Stimulated activated CD4-positive, alpha-beta T cell treated with anti-CD3 and anti-CD28 coated beads, TNF-alpha, amount 100 ng/mL, for 4 hours (primary cell): ENCODE measurements at places on chromosomes 16 and 17.
A peak's percentile ranks its signal among the peaks of the same experiment; 100 is the strongest.

- no peak for DNase-seq
Observed at GRCh38 chr16:82232806-82233205, 62.8 kb upstream of the MPHOSPH6 start.

- no peak for DNase-seq
Observed at GRCh38 chr17:79795795-79796443, 958 bp downstream of the CBX8 start.

DNA sequence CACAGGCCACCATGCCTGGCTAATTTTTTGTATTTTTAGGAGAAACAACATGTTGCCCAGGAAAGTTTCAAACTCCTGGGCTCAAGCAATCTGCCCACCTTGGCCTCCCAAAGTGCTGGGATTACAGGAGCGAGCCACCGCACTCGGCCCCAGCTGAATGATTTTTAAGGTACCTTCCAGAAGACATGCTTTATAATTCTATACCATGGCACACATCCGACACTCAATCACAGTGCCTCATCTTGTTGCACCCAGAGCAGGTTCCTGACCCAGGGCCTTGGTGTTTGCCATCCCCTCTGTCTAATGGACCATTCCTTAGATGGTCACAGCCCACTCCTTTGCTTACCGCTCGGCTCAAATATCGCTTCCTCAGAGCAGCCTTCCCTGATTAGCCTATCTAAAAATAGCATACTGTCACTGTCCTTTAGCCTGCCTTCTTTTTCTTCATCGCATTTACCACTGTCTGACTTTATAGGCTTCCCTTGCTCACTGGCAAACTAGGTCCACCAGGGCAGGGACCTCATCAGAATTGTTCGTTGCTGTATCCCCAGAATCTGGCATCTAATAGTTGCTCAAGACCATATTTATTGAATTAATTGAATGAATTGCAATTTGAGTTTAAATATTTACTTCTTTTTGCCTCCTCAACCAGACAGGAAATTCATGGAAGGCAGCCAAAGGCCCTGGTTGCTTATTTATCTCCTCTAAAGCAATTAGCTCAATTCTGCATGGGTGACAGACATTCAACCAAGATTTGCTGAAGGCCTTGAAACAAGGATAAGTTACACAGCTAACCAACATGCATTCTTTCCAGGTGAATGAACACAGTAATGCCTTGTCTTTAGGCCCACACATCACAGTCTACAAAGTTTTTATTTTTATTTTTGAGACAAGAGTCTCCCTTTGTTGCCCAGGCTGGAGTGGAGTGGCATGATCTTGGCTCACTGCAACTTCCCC lies 6.3 kb upstream of the TENT4B start:
- DNase-seq: no peak

- no peak for DNase-seq
Observed at GRCh38 chr17:80750263-80750662, 205.6 kb downstream of the RPTOR start.

- DNase-seq: no peak
Observed at GRCh38 chr16:85202051-85202601, 89.9 kb upstream of the CIBAR2 start.

- DNase-seq: no peak
Observed at GRCh38 chr17:73432624-73433190, 120.9 kb upstream of the CDC42EP4 start.

- no peak for DNase-seq
Observed at GRCh38 chr16:79409978-79410377, 190.6 kb downstream of the MAF start.

DNA sequence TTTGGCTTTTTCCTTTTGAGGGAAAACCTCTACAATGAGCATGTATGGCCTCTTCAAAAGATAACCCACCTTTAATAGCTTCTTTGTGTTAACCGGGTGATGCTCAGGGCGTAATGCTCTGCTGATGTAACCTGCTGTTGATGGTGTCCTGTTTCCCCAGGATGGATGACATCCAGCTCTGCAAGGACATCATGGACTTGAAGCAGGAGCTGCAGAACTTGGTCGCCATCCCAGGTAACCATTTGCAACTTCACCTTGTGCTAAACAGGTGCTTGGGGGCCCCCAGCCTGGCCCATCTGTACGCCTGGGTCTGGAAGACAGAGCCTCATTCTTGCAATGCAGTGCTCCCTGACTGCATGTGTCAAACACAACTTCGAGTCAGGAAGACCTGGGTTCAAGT lies 75.1 kb downstream of the MARF1 start:
- no peak for DNase-seq

- no peak for DNase-seq
Observed at GRCh38 chr16:54931120-54932014, 702 bp downstream of the IRX5 start.

DNA sequence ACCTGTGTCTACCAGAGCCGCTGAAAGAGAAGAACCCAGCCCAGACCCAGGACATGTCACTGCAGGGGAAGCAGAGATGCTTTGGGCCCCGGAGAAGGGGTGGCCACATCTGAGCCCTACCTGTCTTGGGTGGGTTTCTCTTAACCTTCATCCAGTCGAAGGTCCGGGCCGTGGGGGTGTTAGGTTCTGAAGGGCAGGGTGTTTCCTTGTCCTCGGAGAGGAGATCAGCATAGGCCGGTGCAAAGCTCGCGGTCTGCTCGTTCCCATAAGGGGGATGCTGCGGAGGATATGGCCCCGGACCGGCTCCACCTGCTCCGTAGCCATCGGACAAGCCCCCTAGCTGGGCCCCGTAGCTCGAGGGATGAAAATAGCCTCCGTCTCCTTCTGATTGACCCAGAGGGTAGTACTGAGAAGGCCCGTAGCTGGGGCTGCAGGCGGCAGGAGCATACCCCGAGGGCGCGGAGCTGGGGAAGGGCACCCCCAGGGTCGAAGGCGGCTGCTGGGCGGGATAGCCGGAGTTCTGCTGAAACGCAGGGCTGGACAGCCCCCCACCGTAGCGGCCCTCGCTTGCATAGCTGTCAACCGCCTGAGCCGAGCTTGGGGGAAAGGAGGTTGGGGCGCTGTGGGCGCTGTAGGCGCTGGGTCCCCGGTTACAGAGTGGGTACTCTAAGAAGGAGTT lies 464 bp downstream of the HOXB1 start:
- DNase-seq: no peak

DNA sequence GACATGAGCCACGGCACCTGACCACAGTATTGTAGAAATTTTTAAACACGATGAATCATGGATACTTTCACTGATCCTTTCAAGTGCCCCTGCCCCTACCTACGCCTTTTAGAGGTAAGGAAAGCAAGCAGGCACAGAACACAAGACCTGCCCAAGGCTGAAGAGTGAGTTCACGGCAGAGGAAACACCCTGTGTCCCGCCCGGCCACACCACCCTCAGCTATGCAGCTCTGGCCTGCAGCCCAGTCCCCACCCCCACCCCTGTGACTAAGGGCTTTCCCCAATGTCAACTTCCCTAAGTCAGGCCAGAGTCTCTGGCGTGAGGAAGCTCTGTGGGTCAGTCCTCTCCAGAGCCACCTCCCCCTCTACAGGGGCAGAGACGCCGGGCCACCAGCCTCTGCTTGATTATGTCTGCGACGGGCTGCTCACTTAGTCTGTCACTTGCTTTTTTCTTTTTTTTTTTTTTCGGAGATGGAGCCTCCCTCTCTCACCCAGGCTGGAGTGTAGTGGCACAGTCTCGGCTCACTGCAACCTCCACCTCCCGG lies 8.4 kb downstream of the SLC16A5 start:
- no peak for DNase-seq

DNA sequence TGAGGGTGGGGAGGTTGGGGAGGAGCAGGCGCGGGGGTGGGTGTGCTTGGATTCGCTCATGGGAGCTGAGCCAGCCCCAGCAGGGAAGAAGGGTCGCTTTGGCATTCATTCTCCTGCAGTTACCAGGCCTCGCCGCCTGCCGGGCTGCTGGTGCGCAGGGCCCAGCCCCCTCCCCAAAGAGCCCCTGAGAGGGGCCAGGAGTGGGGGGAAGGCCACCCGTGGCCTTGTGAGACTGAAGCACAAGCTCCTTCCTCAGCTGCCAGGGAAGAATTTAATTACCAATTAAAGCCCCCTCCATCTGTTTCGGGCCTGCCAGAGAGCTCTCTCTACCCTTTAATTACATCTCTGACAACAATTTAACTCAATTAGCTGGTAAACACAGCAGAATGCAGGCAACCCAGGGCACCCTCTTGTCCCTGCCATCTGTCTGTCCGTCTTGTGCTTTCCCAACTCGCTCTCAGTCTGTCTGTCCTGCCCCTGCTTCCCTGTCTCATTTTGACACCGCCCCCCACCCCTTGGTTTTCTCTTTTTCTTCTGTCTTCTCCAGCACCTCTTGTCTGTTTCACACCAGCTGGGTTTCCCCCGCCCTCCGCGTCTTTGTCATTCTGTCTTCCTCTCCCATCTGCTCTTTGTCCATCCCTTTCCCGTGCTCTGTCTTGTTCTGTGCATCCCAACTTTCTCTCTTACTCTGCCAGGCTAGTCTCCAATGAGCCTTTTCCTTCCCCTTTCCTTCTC lies 32.7 kb downstream of the CDK5RAP3 start:
- DNase-seq: no peak

DNA sequence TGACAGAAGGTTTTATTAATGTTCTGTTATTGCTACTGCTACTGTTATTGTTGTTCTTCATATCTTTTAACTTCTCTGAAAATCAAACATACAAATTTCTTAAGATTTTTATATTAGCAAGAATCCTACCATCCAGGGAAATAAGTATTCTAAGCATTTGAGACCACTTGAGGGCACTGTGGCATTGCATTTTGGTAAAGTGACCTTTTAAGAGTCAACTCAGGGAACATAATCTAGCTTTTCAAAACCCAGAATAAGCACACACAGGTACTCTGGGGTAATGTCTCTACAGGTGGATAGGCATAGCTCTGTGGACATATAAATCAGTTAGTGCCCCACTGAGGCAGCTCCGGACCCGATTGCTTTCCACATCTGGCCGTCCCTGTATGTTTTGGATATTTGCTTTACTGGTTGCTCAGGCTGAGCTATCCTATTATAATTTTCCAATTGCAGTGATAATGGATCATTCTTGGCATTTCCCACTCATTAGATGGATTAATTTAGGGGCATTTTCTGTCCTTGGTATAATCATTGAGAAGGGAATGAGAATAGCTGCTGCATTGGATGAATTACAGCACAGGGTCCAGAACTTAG lies 1425.1 kb upstream of the CDH8 start:
- no peak for DNase-seq

DNA sequence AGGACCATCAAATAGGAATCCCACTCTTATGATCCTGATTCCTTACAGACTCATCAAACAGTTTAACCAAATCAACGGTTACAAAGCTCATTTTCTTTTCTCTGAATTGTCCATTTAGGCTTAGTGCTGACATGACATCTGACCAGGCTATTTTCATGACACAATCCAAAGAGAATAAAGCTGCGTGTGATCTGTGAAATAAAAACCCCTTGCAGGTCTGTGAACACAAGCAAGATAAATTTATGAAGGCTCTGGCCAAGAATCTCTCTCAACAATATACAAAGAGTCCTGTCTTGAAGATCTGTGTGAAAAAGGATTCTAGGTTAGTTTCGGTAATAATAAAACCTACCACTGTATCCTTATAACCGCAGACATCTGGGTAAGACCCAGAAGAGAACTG lies 22.0 kb downstream of the COG1 start:
- no peak for DNase-seq

- DNase-seq: no peak
Observed at GRCh38 chr16:79434771-79435170, 165.8 kb downstream of the MAF start.

- peak; percentile 76 for DNase-seq
Observed at GRCh38 chr17:30363715-30364202, 15.0 kb upstream of the CPD start.

- DNase-seq: no peak
Observed at GRCh38 chr17:15475631-15476354, 8.4 kb upstream of the CDRT4 start.

DNA sequence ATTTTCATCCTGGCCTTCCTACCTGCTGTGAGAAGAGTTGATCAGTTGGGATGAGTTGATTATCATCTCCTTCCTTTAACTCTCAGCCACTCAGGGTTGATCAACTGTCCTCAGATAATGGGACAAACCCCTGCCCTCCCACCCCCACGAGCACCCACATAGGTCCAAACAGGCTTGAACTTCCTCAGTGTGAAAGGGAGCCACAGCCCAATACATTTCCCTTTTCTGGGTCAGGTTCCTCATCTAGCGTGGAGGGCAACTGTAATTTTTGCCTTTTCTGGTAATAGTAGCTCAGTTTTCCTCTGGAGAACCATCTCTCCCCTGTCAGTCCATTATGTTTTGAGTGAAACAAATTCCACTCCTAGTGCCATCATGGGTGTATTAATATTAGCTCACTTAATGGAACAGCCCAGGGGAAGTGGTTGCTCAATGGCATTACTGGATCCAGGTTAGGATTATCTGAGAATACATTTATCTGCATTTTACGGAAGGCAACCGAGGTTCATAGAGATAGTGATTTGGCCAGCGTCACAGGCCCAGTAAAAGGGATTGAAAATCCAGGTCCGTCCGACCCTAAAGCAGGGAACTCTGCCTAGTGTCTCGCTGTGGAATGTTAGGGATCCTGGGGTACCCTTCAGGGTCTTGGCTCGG lies 476 bp upstream of the LPCAT2 start:
- DNase-seq: no peak

GRCh38 chr16:81624403-81624759 lies 154.7 kb upstream of the PLCG2 start:
- DNase-seq: no peak

DNA sequence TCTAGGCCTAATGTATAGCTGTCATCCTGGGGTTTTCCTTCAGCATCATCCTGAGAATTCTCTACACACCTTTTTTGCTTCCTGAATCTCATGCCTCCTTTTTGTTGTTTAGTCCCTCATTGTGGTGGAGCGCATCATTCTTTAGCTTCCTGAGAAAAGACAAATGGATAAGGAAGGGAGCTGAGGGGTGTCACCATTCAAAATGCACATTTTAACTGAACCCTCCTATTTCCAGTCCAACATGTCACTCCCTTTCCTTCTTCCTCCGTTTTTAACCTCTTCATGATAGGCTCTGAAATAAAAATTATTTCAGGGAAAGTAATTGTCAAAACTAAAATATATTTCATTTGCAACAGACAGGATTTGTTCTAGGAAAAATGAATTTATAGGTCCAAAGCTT lies 39.7 kb upstream of the GNAO1 start:
- no peak for DNase-seq

DNA sequence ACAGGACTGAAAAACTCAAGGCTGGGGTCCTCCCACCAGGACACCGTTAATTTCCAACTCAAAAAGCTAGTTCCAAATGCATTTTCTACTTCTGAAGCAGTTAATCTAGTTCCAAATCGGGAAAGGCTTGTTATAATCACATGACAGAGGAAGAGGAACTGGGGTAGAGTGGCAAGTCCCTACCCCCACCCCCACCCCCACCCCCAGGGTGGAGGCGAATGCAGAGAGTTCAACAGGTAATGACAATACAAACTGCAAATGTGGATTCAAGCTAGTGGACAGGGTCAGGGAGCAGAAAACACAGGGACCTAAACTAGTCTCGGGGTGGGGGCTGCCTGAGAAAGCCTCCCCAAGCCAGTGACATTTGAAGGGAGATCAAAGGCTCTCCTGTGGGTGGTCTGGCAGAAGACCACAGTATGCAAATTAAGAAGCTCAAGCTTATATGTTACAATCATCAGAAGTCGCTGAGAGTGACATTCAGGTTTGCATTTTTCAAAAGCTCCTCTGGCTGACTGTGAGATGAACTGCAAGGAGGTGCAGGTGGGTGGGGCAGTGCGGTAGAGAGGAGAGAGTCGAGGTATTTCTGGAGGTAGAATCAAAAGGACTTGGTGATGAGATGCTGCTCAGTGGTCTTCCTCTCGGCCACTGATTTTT lies 56.4 kb upstream of the SLC25A19 start:
- DNase-seq: no peak

GRCh38 chr17:45645330-45645729 lies 138.8 kb upstream of the CRHR1 start:
- DNase-seq: no peak

GRCh38 chr17:50194934-50195865 lies 6.2 kb downstream of the COL1A1 start:
- DNase-seq: no peak
